ENCODE measurements at places on chromosomes 5 and 9.

DNA sequence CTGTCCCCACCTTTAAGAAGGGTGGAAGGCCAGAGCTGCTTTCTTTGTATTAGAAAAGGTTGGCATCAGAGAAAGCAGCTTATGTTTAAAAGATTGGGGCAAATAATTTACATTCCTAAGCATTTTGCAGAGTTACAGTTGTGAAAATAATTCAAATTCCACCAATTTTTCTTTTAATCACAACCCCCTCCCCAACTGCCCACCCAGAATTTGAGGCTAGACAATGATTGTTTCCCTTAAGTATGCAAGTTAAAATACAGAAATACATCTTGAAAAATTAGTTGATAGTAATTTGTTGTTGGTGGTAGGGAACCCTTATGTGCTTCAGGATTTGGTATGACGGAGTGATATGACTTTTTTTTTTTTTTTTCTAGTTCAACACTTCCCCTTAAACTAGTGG is 133.0 kb downstream of the ZSWIM6 start:
- no peak for DNase-seq

DNA sequence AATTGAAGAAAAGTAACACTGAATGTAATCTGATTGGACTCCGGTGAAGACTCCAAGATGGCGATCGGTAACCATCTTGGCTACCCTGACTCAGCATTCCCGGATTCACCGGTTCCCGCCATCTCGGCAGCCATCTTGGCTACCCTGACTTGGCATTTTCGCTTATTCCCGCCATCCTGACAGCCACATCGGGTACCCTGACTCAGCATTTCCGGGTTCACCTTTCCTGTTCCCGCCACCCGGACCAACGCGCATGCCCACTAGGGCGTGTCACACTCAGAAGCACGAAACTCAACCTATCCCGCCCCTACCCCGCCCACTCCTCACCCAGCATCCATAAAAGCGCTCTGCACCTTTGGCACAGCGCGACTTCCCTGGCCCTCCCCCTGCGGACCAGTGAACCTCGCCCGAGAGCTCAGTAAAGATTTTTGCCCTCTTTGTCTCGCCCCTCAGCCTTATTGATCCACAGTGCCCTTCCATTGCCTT is 17.2 kb downstream of the SPTLC1 start:
- peak; percentile 48 for DNase-seq

DNA sequence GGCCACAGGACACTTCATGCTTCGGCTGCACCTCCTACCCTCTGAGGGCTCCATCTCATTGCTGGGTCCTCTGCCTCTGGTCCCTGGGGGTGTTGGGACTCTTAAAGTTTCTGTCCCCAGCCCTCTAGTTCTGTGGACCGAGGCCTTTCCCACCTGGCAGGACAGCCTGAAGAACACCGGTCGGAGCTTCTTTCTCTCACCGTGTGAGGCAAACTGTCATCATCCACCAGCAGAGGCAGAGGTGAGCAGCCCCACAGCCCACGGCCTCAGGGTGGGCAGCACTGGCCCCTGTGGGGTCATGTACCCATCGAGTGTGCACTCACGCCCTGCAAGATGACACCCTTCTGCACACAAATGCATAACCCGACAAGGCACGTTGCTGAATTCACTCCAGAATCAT is 49.9 kb downstream of the IRX2 start:
- no peak for DNase-seq

- no peak for DNase-seq
Measured at GRCh38 chr9:119801311-119801710, 432.1 kb upstream of the BRINP1 start.

GRCh38 chr9:4725706-4726442 is 15.1 kb downstream of the AK3 start:
- DNase-seq, result no peak

GRCh38 chr5:58462154-58462553 is 2.3 kb upstream of the PLK2 start:
- no peak for DNase-seq

GRCh38 chr5:124789104-124789605 is 42.7 kb upstream of the ZNF608 start:
- DNase-seq, result no peak

GRCh38 chr5:115490596-115490995 is 54.0 kb downstream of the FEM1C start:
- no peak for DNase-seq

DNA sequence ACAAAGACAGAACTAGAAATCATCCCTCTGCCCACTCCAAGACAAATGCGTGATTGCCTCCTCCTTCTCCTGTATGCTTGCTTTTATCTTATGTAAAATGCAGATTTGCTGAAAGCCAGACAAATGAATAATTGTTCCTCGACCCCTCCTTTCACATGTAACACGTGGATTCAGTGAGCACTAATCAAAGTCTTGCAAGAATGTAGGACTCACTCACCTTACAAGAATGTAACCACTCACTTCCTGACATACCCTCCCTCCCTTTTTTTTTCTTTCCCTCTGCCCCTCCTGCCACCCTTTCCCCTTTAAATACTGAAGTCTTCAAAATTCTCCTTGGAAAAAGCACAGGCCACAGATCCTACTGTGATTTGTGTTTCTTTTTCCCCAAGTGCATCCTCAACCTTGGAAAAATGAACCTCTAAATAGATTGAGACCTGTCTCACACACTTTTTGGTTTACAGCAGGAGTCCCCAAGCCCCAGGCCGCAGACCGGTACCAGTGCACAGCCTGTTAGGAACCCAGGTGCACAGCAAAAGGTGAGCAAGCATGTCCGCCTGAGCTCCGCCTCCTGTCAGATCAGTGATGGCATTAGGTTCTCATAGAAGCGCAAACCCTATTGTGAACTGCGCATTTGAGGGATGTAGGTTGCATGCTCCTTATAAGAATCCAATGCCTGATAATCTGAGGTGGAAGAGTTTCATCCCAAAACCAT is 29.4 kb upstream of the HSD17B3 start:
- no peak for DNase-seq

DNA sequence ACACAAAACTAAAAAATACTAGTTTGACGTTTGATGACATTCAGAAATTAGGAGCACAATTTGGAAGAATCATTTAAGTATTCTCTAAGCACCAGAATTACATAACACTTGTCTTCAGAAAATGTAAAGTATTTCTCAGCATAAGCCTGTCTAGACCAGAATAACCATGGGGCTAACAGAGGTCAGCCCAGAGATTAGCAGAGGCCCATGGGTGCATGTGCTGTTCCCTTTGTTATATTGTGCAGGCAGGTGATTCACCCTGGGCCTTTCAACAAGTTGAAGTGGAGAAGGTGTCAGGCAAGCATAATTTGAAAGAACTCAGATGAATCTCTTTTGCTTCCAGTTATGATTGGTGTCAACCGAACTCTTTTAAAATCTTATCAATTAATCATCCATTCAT is 227.9 kb downstream of the LURAP1L start:
- no peak for DNase-seq

DNA sequence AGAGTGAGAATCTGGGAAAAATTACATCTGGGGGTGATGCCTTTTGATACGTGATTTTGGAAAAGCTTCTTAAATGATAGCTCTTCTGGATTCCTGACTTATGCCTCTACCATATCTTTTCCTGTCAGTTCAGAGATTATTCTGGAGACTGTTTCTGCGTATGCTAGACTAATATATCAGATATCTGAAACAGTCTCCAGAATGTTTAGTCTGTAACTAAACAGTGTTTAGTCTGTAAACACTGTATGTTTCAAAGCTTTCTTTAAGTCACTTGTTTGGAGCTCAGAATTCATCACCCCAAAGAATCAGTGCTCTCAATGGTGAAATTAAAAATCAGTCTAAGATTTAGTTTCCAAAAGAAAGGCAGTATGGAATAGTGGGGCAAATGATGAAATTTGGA is 19.7 kb downstream of the C9orf85 start:
- no peak for DNase-seq

- DNase-seq, result peak; percentile 22
Measured at GRCh38 chr5:78647351-78647818, 1.2 kb downstream of the LHFPL2 start.

GRCh38 chr5:61030163-61030482 is 85.1 kb downstream of the NDUFAF2 start:
- DNase-seq, result no peak

DNA sequence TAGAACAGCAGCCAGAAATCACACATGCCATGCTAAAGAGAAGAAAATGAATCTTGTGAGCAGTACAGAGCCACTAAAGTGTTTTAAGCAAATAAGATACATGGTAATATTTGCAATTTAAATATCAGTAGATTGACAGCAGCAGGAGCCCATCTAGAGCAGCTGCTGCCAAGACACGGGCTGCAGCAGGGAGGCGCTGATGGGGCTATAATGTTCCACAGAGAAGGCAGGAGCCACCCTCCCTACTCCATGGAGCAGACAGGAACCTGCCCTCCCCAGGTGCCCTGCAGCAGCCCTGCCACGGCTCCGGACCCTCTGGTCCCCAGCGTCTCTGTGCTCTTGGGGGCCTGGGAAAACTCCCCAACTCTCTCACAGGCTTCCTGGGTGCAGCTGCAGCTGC is 224.1 kb upstream of the ISL1 start:
- DNase-seq, result no peak

Measured in activated naive CD8-positive, alpha-beta T cell treated with anti-CD3 and anti-CD28 coated beads, Interleukin-2, amount 50 U/mL, for 24 hours (primary cell).